ENCODE measurements at places on chromosomes 11 and 22.
A peak's percentile ranks its signal among the peaks of the same experiment; 100 is the strongest.

GRCh38 chr11:87325490-87325872 lies 287.7 kb downstream of the TMEM135 start:
- DNase-seq = no peak

DNA sequence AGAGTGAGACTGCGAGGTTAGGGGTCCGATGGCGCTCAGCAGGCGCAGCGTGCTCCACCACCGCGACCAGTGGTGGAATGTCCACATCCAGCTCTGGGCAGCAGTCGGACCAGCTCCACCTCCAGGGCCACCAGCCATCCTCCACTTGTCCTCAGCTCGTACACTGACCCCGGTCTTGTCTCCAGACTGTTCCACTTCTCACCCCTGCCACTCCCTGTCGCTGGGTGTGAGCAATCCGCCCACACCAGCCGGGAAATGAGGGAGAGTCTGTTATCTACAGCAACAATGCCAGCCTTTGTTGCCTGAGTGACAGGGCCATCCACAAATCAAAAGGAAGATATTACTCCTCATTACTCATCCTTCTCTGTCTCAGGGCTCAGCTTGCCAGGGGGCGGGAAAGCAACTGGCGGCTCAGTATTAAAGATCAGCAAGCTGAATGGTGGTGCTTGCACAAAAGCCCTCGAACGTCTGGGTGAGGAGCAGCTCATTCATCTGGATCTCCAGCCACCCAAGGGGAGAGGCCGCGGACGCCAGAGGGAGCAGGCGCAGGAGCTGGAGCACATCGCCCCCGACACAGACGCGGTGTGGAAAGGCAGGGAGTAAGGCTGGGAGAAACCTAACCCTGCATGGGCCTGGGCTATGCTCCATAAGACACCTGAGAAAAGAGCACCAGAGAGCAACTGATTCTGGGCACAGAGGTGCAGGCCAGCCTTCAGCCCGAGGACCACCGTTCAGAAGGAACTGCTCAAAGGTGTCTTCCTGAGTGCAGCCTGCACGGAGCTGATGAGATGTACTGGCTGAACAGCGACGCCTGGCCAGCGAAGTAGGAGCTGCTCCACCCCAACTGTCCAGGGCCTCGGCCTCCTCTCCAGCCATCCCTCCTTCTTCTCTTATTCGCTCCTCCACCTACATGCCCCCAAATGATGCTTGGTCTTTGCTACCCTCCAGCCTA lies 21.9 kb downstream of the IGSF9B start:
- DNase-seq = peak; percentile 60

- DNase-seq = no peak
Measured at GRCh38 chr11:86795949-86796348, 4.4 kb upstream of the PRSS23 start.

GRCh38 chr11:121665206-121665838 lies 212.6 kb upstream of the SORL1-AS1 start:
- DNase-seq = no peak

DNA sequence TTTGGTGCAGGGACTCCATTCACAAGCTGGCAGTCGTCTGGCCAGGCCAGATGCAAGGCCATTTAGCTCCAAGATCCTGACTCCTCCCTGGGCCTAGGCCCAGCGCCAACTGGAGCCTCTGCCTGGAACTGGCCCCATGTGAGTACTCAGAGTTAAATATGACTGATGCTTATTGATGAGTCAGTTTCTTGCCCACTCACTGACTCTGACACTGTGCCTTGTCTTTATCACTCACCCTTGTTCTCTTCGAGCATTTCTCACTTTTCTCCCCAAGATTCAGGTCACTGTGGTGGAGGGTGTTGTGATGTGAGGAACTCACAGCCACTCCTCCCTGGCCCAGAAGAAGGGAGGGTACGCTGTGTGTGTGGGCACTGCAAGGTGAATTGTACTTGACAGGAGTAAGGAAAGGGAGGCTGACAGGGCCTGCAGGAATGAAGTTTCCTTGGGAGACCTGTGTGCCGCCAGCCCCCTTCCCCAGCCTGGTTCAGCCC lies 23.2 kb upstream of the ST3GAL4 start:
- DNase-seq = peak; percentile 30

GRCh38 chr22:22404598-22405284 lies 103.8 kb downstream of the ZNF280B start:
- no peak for DNase-seq

DNA sequence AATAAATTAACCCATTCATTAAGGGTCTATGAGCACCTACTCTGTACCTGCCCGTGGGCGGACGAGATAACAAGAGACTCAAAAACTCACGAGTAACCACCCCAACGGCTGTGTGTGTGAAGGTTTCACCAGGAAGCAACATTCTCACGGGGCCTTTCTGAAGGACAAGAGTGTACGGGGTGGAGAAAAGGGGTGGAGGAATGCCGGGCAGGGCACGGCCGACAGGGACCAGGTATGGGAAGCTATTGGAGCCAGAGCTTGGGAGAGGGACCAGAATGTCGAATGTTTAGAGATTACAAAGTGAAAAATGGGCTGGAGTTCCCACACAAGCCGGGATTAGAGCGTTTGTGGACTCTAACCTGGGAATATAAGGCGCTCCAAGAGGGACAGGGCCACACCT lies 1.6 kb downstream of the KMT5B start:
- DNase-seq = no peak

GRCh38 chr11:59810911-59811259 lies 307 bp upstream of the MRPL16 start:
- DNase-seq = no peak

GRCh38 chr11:927871-928270 lies 2.2 kb downstream of the AP2A2 start:
- no peak for DNase-seq

- DNase-seq = no peak
Measured at GRCh38 chr11:134577751-134578395, 165.8 kb upstream of the B3GAT1 start.

- DNase-seq = no peak
Measured at GRCh38 chr11:57283231-57283990, 41.3 kb downstream of the TNKS1BP1 start.

- DNase-seq = no peak
Measured at GRCh38 chr11:79546351-79546750, 105.5 kb upstream of the TENM4 start.

GRCh38 chr22:31446208-31446607 lies 43.4 kb downstream of the EIF4ENIF1 start:
- DNase-seq = no peak

GRCh38 chr22:47146941-47147340 lies 384.5 kb downstream of the TBC1D22A start:
- no peak for DNase-seq

- DNase-seq = no peak
Measured at GRCh38 chr22:46453006-46453828, 84.2 kb downstream of the CELSR1 start.

DNA sequence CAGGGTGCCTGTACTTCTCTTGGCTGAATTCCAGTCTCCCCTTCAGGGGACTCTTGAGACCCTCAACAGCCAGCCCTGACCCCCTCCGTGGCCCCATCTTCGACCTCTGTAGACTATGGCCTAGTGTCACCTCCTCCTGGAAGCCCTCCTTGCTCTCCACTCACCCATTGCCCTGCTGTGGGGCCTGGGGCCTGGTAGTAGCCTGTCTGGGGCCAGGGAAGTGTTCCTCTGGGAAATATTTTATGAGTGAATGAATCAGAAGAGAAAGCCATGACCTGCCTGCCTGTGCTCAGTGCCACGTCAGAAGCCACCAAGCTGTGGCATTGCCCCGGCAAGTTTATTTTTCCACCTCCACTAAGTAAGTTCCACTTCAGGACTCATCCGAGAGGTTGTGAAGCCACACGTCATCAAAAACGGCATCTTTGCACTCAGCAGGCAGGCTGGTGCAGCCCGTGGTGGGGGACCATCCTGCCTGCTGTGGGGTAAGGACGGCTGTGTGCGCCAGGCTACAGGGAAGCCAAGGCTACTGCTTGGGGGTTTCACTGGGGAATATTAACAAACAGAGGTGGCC lies 59.6 kb upstream of the PPARA start:
- no peak for DNase-seq

- DNase-seq = no peak
Measured at GRCh38 chr22:22936915-22937656, 49.5 kb downstream of the IGLL5 start.

DNA sequence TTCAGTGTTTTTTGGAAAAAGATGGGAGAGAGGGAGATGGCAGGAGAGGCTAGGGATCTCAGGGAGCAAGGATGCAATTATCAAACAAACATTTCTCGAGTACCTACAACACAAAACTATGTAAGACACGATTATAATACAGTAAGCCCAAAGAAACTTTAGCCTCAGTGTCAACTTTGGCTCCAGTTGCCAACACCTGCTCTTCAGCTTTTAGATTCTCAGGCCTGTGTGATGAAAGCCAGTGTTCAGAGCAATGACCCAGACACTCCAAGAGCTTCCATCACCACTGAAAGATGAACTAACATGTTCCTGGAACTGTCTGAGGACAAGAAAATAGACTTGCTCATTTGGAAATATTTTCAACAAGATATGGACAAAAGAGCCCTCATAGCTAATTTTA lies 31.4 kb upstream of the CEP295 start:
- DNase-seq = no peak

Measured in H4 (cell line).